ENCODE measurements at places on chromosomes 6 and 20.
A peak's percentile ranks its signal among the peaks of the same experiment; 100 is the strongest.

GRCh38 chr6:46706464-46706863 is 18.8 kb downstream of the TDRD6 start:
- DNase-seq = no peak

- no peak for DNase-seq
These were observed 82.7 kb downstream of the PTPRK start for GRCh38 chr6:128437685-128438084.

DNA sequence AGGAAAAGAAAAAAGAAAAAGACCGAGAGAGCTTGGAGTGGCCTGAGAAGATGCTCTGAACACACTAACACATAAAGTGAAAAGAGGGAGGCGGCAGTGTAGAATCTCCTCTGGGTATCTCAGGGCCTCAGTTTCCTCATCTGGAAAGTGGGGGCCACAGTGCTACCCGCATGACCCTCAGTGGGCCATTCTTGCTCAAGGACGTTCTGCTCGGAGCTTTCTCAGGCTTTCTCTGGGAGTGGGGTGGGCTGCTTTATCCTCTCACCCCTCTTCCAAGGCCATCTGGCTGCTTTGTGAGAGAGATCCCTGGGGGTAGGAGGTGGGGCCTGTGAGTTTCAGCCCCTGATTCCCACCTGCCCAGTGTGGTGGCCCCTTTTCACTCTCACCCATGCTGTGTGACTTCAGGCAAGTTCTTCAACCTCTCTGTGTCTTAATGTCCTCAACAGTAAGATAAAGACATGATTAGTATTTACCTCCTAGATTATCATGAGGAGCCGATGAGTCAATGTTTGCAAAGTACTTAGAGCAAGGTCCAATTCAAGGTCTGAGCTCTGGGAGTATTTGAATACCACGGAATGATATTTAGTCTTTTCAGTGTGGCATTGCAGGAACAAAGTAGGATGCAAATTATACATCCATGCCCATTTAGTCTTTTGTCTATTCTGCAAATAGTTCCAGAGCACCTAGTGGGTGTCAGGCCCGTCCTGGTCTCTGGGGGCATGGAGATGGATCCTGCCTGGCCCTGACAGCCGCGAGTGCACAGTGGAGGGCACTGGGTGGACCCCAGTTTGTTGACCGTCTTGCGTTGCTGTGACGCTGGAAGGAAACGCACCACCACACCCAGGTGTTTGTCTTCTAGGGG is 34.3 kb downstream of the SRC start:
- peak; percentile 26 for DNase-seq

- DNase-seq = peak; percentile 48
These were observed 12.0 kb downstream of the CD83 start for GRCh38 chr6:14129575-14129974.

- no peak for DNase-seq
These were observed 212.0 kb upstream of the JARID2 start for GRCh38 chr6:15033850-15034203.

- no peak for DNase-seq
These were observed 51.1 kb upstream of the TMEM170B start for GRCh38 chr6:11486486-11486885.

DNA sequence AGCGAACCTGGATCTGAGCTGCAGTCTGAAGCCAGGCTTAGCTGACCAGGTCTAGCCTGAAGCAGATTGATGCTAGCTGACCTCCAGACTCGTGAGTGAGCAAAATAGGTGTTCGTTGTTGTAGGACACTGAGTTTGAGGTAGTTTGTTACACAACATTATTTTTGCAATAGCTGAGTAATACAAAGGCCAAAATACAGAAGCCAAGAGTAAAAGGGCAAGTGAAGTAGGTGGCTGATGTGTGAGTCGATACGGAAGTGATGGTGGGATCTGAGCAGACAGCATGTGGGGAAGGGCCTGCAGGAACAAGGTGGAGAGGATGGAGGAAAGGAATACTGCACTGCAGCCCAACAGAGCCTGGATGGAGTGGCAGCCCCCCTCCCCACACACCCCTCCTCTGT is 8.5 kb upstream of the SPATS1 start:
- DNase-seq = no peak

- no peak for DNase-seq
These were observed 137.4 kb downstream of the IPCEF1 start for GRCh38 chr6:154219250-154219649.

DNA sequence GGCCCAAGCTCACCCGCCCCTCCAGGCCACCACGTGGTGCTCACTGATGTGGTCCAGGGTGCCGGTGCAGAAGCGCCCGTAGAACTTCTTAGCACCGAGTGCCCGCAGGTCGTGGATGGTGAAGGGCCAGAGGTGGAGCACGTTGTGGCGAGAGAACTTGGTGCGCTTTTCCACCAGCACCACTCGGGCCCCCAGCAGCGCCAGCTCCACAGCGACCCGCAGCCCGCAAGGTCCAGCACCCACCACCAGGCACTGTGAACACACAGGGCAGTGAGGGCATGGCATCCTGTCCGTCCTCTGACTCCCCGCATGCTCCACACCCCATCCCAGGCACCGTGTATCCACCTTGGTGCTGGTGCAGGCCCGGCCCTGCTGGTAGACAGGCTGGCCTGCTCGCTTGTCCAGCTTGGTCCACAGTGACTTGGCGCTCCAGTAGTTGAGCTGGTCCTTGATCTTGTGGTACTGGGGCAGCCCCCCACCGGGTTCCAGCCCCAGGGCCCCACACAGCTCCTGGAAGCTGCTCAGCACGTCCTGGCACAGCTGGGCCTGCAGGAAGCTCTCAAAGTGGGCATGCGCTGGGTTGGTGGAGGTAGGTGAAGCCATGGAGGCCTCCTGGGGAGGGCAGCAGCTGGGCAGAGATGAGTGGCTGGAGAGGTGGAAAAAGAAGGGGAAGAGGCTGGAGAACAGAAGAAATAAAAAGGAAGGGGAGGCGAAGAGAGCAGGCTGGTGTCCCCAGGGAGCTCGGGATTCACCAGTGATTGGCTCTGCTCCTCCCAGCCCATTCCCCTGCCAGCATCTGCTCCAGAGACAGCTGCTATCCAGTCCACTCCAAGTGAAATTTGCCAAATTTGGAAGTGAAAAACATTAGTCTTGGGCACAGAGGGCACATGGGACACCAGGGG is 1.7 kb downstream of the MICAL1 start:
- DNase-seq = no peak
